Activated T-helper 17 cell treated with anti-CD3 and anti-CD28 coated beads, Interleukin-2, amount 50 U/mL, for 72 hours (primary cell): ENCODE measurements at places on chromosomes 3 and 15. TPM values are rescaled to one million over a fixed set of nuclear protein-coding genes. Genes with fewer than 3 reads are reported as not detected.

Gene MGLL
- total RNA-seq = 1.4 TPM

Gene DISP2
- 1.6 TPM for total RNA-seq

Gene TNFAIP8L3
- total RNA-seq = not detected

Gene ADGRG7
- total RNA-seq = not detected

Gene GOLGA6A
- not detected for total RNA-seq

Gene CPLX3
- total RNA-seq = 0.19 TPM

Gene CHRFAM7A
- total RNA-seq = not detected

Gene PLSCR5
- not detected for total RNA-seq

Gene DCBLD2
- 3.6 TPM for total RNA-seq

Gene KBTBD8
- 13.1 TPM for total RNA-seq

Gene SLC51A
- not detected for total RNA-seq

Gene BCHE
- not detected for total RNA-seq

Gene INSYN1
- not detected for total RNA-seq

Gene PLSCR2
- total RNA-seq = not detected

Gene CATSPER2
- 8.8 TPM for total RNA-seq

Gene GOLGA6L10
- total RNA-seq = 1.2 TPM

Gene CD200R1L
- total RNA-seq = not detected

Gene EOGT
- total RNA-seq = 24.4 TPM

Gene P2RY13
- not detected for total RNA-seq

Gene HIGD2B
- total RNA-seq = 0.22 TPM

Gene NXPE3
- 13.9 TPM for total RNA-seq

Gene KBTBD13
- not detected for total RNA-seq

Gene NR1I2
- total RNA-seq = 0.43 TPM

Gene KLF15
- 0.16 TPM for total RNA-seq

Gene RYK
- 8.6 TPM for total RNA-seq

Gene EOMES
- 0.11 TPM for total RNA-seq

Gene TUSC7
- not detected for total RNA-seq

Gene NEK10
- 0.61 TPM for total RNA-seq

Gene CFAP91
- total RNA-seq = 1.6 TPM

Gene UBP1
- total RNA-seq = 79.3 TPM

Gene FBXW12
- not detected for total RNA-seq

Gene ANKUB1
- total RNA-seq = not detected
